Testis (tissue), 5 donors: ENCODE measurements at places on chromosomes 3 and 15. TPM values are rescaled to one million over a fixed set of nuclear protein-coding genes. Genes with fewer than 3 reads are reported as not detected.

Gene KBTBD8
- 10.0 TPM for total RNA-seq

Gene GOLGA6B
- 7.4 TPM for total RNA-seq

Gene KNG1
- 0.31 TPM for total RNA-seq

Gene THAP10
- 6.5 TPM for total RNA-seq

DNA sequence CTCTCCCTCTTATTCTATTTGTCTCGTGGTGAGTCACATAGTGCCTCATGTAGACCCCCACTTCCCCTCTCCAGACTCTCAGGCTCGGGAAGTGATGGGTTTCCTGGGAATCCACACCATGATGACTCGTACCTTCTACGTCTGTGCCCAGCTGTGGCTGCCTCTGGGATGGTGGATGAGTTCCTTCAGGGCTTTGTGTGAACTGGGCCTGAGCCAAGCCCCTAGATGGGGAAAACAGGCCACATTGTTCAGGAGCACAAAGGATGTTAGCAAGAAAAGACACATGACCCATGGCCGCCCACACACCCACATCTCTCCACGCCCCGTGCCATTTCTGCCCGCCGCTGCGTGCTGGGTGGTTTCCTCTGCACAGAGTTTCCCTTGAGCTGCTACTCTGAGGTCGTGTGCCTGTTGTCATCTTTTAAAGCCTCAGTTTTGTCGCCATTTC lies 10.5 kb downstream of the ISG20 start:
- no peak overlapping the region for H3K27ac ChIP-seq
- no peaks in the 10 kb centered on the region for H3K4me1 ChIP-seq
- DNase-seq, result peak; percentile 46
- H3K4me3 ChIP-seq, result no peak overlapping the region

DNA sequence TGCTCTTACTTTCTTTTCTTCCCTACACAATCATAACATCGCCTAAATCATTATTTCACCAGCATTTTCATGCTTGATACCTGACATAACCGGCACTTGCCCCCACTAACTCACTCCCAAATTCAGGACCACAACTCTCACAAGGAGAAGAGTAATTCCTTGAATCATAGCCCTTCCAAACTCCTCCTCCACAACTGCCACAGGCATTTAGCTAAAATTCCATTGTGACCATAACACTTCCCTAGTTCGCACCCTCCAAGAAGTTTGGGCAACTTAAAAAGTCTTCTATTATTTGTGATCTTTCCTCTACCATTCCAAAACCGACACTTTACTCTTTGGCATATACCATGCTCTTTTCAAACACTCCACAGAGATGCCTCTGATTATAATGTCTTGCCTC lies 59.4 kb upstream of the XRN1 start:
- H3K36me3 ChIP-seq, result no peaks in the 10 kb centered on the region
- no peak overlapping the region for H3K4me3 ChIP-seq
- DNase-seq, result no peak
- H3K4me1 ChIP-seq, result no peaks in the 10 kb centered on the region
- no peak overlapping the region for H3K27ac ChIP-seq

DNA sequence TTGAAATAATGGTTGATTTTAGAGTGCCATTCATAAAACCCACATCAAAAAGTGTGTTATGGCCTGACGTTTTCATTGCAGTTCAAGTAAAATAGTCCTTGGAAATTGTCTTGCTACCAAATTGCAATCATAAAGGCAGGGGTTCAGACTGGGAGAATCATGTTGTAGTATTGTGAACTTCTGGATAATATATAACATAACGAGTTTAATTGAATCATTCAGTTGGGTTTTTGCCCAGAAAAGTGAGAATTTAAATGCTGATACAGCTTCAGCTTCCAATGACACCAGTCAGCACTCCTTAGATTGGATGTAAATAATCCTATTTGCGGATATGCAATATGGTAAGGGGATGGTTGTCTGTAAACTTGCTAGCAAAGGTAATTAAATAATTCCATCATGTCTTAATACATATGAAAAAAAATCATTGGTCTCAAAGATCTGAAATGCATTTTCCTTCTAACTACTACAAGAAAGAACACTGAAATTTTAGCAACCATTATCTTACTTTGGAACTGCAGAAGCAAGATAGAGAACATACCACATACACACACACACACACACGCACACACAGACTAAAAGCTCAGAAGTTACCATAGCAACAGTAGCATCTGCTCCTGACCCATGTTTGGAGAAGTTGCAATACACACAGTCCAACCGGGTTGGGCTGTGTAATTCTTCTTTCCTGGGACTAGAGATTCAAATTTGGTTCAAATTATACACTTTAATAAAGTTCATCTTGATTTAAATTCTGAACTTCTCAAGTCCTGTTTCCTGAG lies 686.2 kb upstream of the NR2F2 start:
- H3K4me3 ChIP-seq, result no peak overlapping the region
- no peaks in the 10 kb centered on the region for H3K27me3 ChIP-seq

Gene RARB
- total RNA-seq, result 0.63 TPM

- H3K27me3 ChIP-seq, result no peaks in the 10 kb centered on the region
- H3K4me1 ChIP-seq, result no peaks in the 10 kb centered on the region
- DNase-seq, result no peak
- H3K27ac ChIP-seq, result no peak overlapping the region
- no peak overlapping the region for H3K4me3 ChIP-seq
Measured at GRCh38 chr3:27138562-27138961, 230.6 kb downstream of the NEK10 start.

Gene RPP14
- 13.8 TPM for total RNA-seq

DNA sequence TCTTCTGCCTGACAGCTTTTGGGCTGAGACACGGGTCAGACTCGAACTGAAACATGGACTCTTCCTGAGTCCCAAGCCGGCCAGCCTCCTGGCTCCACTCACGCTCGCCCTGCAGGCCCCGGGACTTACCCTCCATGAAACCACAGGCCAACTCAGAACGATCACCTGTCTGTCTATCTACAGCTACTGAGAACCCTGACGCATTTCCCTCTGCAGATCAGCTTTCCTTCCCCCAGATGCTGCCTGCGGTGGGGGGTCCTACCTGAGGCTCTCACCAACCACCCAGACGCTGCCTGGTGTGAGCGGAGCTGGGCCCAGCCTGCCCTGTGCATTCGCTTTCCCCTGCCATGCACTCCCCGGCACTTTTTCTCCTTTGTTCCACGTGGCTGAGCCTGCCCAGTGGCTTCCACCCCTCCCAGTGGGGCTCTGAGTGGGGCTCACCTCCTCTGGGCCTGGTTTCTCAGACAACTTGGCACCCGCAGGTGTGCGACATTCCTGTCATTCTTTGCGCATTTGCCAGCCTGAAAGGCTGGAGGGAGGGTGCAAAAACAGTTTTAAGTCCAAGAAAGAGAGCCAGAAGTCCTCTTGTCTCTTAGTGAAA lies 60.2 kb downstream of the PLXNA1 start:
- no peak for DNase-seq
- no peak overlapping the region for H3K4me3 ChIP-seq
- no peaks in the 10 kb centered on the region for H3K36me3 ChIP-seq
- no peaks in the 10 kb centered on the region for H3K27me3 ChIP-seq
- peaks cover 7% of the 10 kb centered on the region for H3K4me1 ChIP-seq

DNA sequence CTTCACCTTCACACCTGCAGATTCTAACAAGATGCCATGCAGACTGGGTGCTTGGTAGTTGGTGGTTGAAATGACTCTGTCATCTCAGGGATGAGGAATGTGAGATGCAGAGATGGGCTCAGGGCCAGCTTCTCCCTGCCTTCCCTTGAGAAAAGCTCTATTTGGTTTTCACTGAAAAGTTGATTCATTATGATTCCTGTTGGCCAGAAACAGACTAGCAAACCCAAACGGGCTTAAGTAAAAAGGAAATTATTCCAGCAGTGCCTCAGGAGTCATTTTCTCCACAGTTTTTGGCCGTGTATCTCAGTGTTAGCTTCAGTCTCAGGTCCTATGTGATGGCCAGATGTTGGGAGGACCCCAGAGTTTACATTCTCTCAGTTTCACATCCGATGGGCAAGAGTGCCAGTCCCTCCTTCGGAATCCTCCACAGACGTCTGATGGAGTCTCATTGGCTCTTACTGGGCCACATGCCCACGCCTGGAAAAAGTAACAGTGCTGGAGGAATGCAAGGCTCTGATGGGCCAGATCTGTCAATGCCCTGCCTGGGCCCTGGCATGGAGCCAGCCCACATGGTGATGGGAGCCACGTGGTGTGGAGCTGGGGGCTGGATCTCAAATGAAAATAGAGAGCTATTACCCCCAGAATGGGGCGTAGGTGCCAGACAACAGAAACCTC lies 22.3 kb upstream of the SACM1L start:
- DNase-seq, result peak; percentile 81
- H3K4me3 ChIP-seq, result no peak overlapping the region
- H3K4me1 ChIP-seq, result peaks cover 18% of the 10 kb centered on the region
- no peaks in the 10 kb centered on the region for H3K27me3 ChIP-seq
- no peak overlapping the region for H3K27ac ChIP-seq

DNA sequence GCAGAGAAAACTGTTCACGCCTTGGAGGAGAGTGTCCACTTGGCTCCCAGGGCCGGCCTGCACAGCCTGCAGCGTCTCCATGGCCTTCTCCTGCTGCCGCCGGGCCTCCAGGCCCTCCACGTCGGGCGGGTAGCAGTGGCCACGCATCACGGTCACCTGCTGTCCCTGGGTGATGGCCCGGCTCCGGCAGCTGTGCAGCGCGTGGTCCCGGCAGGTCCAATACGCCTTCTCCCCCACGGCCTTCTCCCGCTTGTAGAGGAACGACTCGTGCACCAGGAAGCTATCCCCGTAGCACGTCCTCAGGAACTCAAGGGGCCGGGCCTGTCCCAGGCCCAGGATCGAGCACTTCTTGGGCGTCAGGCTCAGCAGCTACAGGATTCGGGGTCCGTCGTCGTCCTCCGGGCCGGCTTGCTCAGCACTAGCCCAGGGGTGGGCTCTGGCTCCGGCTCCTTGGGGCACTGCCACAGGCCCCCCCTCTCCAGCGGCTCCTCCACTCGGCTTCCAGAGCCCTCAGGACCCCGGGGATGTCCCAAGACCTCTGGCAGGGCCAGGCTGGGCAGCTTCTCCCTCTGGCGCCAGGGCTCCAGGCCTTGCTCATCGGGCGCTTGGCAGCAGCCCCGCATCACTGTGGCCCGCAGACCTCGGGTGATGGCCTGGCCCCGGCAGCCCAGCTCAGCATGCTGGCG lies 83.6 kb upstream of the FXR1 start:
- H3K4me1 ChIP-seq, result no peaks in the 10 kb centered on the region
- no peak for DNase-seq
- no peaks in the 10 kb centered on the region for H3K36me3 ChIP-seq
- H3K27ac ChIP-seq, result no peak overlapping the region
- H3K27me3 ChIP-seq, result no peaks in the 10 kb centered on the region

DNA sequence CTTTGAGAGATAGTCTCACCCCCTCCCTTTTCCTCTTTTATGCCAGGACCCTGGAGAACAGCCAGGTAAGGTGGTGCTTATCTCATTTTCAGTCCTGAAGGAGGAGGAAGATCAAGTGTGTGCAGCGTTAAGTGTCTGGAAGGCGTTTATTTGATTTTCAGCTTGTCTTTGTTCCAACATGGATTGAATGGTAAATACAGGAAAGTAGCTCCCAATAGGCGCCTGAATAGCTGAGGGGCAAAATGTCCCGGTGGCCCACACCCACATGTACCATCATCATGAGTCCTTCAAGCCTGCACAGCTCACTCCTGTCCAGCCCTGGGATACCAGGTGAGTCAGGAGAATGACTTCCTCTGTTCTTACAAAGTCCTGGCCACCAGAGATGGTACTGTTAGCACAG lies 73.5 kb downstream of the CEMIP start:
- no peak overlapping the region for H3K27ac ChIP-seq
- DNase-seq, result no peak
- no peak overlapping the region for H3K4me3 ChIP-seq
- H3K4me1 ChIP-seq, result peaks cover 3% of the 10 kb centered on the region
- H3K36me3 ChIP-seq, result no peaks in the 10 kb centered on the region

- no peak overlapping the region for H3K27ac ChIP-seq
- H3K4me1 ChIP-seq, result no peaks in the 10 kb centered on the region
- H3K36me3 ChIP-seq, result no peaks in the 10 kb centered on the region
- H3K4me3 ChIP-seq, result no peak overlapping the region
- no peaks in the 10 kb centered on the region for H3K27me3 ChIP-seq
Measured at GRCh38 chr15:50075319-50075718, 43.7 kb downstream of the ATP8B4 start.

DNA sequence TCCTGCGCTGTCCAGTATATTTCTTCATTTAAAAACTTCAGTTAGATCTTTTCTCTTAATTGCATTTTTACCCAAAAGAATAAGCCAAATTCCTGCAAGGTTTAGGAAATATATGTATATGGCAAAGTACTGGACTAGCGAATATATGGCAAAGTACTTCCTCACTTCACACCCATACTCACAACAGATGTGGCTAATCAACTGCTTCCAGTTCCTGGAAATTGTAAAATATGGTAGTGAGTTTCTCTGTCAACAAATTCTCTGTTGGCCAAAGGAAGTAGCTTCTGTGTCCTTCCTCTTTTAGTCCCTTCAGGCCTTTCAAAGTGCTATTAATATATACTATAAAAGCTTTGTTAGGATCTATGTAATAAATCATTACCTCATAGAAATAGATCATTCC lies 22.0 kb downstream of the GPR15 start:
- H3K36me3 ChIP-seq, result no peaks in the 10 kb centered on the region
- no peak overlapping the region for H3K4me3 ChIP-seq
- no peaks in the 10 kb centered on the region for H3K4me1 ChIP-seq

- H3K4me1 ChIP-seq, result no peaks in the 10 kb centered on the region
- H3K27ac ChIP-seq, result no peak overlapping the region
- no peaks in the 10 kb centered on the region for H3K27me3 ChIP-seq
- H3K4me3 ChIP-seq, result no peak overlapping the region
- no peaks in the 10 kb centered on the region for H3K36me3 ChIP-seq
Measured at GRCh38 chr3:98784042-98784441, 20.9 kb downstream of the ST3GAL6 start.

- no peak overlapping the region for H3K27ac ChIP-seq
- no peaks in the 10 kb centered on the region for H3K4me1 ChIP-seq
- H3K4me3 ChIP-seq, result no peak overlapping the region
- peak; percentile 77 for DNase-seq
- no peaks in the 10 kb centered on the region for H3K27me3 ChIP-seq
Measured at GRCh38 chr3:88013592-88013991, 45.2 kb downstream of the CGGBP1 start.

Gene ZMYND10
- total RNA-seq, result 241 TPM

DNA sequence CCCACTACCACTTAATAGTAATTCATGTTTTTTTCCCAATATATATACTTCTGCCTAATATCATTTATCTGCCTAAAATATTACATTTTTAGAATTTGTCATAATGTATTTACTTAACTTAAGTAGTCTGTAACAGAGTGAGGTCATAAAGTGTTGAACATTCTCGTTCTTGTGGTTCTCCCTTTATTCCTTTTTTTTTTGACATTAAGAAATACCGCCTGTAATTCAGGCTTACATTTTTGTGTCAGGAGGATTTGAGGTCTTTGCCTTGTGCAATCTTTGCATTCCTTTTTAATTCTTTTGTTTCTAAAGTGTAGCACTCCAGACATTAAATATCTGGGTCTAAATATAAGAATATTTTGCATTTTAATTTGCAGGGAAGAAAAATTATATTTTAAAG lies 315.4 kb downstream of the PTPRG start:
- H3K27me3 ChIP-seq, result no peaks in the 10 kb centered on the region
- no peak for DNase-seq
- H3K4me3 ChIP-seq, result no peak overlapping the region
- H3K36me3 ChIP-seq, result no peaks in the 10 kb centered on the region
